ENCODE measurements at places on chromosomes 4 and X.

DNA sequence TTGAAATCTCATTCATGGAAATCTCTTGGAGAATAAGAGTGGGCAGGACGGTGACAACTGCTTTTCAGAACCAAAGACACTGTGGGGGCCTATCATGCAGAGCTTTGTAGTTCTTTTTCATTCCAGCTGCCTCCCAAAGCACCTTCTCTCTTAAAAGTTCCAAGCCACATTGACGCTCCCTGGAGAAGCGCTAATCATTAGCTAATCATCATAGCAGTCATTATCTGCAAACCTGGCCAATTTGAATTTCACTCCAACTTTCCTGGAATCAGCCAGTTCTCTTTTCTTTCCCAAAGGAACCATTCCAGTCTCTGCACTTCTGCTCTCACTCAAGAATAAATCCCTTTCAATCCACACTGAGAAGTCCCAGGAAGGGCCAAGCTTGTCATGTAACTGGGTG is 1144.1 kb upstream of the IGFBP7 start:
- no peak for ATAC-seq

GRCh38 chr4:104907991-104908390 is 238.7 kb upstream of the TET2 start:
- no peak for ATAC-seq

DNA sequence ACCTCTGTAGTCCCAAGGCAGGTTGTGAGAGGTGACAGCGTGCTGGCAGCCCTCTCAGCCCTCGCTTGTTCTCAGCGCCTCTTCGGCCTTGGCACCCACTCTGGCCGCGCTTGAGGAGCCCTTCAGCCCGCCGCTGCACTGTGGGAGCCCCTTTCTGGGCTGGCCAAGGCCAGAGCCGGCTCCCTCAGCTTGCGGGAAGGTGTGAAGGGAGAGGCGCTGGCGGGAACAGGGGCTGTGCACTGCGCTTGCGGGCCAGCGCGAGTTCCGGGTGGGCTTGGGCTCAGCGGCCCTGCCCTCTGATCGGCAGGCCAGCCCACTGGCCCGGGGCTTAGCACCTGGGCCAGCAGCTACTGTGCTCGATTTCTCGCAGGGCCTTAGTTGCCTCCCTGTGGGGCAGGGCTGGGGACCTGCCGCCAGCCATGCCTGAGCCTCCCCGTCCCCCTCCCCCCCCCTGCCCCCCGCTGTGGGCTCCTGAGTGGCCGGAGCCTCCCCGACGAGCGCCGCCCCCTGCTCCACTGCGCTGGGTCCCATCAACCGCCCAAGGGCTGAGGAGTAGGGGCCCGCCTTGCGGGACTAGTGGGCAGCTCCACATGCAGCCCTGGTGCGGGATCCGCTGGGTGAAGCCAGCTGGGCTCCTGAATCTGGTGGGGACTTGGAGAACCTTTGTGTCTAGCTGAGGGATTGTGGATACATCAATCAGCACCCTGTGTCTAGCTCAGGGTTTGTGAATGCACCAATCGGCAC is 347.6 kb downstream of the KLHL13 start:
- no peak for ATAC-seq

DNA sequence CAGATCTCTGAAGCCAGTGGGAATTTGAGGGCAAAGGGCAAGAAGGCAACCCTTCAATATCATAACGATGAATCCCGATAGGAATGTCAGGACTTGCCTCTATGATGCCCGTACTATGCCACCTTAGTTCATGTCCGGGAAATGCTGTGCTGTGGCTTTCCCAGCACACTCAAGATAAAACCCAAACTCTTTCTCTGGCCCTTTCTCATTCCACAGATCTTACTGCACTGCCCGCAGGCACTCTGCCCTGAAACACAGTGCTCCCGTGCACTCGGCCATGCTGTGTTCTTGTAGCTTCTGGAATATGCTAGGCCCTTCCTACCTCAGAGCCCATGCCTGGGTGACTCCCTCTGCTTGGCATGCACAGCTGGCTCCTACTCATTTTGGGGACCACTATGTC is 26.3 kb downstream of the SORCS2 start:
- no peak for ATAC-seq

DNA sequence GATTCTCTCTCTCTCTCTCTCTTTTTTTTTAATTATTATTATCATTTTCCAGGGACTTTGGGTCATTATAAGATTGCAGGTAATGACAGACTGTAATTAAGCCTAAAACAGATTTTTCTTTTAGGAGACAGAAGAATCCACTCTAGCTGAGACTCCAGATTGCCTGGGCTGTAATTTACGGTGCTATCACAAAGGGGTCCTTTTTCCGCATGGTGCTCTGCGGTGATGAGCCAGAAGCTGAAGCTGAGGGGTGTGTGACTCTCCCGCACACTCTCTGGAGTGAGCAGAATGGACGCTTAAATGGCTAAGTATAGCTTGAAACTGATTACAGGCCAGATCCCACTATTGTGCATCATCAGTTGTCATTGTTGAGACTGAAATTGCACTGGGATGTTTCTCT is 50.0 kb downstream of the LGI2 start:
- no peak for ATAC-seq

- no peak for ATAC-seq
Observed at GRCh38 chrX:43969504-43970501, 3.4 kb downstream of the NDP start.

GRCh38 chrX:107713543-107714205 is 61.9 kb downstream of the TSC22D3 start:
- no peak for ATAC-seq

DNA sequence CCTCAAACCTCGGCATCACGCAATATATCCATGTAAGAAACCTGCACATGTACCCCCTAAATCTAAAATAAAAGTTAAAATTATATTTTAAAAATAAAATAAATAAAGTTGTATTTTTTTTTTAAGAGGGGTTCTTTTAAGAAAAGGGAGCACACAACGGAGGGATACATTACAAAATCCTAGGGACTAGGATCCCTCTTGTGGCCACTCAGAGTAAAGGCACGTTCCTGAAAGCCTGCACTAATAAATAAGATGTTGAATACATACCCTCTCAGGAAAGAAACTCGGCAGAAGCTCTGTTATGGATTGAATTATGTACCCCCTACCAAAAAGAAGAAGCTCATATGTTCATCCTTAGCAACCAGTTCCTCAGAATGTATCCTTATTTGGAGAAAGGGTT is 50.9 kb upstream of the PRDX4 start:
- ATAC-seq, result no peak

GRCh38 chrX:63434665-63435064 is 83.5 kb upstream of the SPIN4 start:
- no peak for ATAC-seq

- no peak for ATAC-seq
Observed at GRCh38 chrX:114065577-114066223, 518.2 kb upstream of the HTR2C start.

- ATAC-seq, result no peak
Observed at GRCh38 chrX:35743331-35743730, 54.8 kb upstream of the MAGEB16 start.

GRCh38 chrX:100710816-100711215 is 21.1 kb downstream of the SYTL4 start:
- ATAC-seq, result no peak

- no peak for ATAC-seq
Observed at GRCh38 chr4:120466429-120466828, 399.8 kb upstream of the MAD2L1 start.

DNA sequence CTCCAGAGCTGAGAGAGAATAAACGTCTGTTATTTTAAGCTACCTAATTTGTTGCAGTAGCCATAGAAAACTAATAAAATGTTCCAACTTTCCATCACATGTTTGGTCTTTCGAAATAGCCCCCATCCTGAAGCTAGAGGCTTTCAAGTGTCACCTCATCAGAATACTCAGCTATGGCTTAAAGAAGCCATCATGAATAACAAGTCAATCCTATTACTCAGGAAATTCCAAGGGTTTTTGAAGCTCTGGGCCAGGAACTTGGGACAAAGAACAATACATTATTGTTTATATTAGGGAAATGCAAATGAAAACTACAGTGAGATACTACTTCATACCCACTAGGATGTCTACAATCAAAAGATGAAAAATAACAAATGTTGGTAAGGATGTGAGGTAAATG is 42.2 kb downstream of the TBCK start:
- ATAC-seq, result no peak

DNA sequence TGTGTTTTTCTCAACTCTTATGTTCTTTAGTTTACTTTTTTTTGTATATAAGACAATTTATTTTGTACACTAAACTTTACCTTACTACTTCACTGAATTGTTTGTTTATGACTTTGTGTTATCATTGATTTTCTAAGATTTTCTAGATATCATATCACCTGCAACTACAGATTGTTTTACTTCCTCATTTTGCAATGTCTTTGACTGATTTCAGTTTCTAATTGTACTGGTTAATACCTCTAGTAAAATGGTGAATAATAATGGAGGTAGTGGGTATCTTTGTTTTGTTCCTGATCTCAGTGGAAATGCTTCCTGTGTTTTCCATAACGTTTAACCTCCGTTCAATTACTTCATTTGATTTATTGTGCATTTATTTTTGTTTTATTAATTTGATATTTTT is 490.2 kb downstream of the TLL1 start:
- no peak for ATAC-seq

- ATAC-seq, result peak; percentile 25
Observed at GRCh38 chr4:146274774-146275173, 60.4 kb downstream of the REELD1 start.

GRCh38 chr4:26687728-26688127 is 103.8 kb downstream of the TBC1D19 start:
- ATAC-seq, result no peak

DNA sequence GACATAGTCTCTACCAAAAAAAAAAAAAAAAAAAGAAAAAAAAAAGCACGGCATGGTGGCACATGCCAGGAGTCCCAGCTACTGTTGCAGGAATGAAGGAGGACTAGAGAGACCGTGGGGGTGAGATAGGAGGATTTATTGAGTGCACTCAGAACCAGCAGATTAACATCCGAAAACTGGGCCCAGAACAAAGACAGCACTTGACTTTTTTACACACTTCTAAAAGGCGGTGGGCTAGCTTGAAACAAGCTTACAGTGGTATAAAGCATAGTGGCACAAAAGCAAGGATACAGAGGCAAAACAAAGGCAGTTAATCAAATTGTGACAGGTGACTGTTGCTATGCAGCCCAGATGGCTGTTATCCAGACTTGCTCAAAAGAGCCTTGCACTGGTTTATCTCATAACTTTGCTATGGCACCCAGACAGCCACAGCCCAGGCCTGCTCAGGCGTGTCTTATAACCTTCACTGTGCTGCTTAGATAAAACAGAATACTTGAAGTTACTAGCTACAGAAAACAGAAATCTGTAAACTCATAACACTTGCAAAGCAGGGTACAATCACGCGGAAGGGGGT is 9.9 kb upstream of the PI4K2B start:
- ATAC-seq, result no peak

- no peak for ATAC-seq
Observed at GRCh38 chr4:105683038-105683437, 25.5 kb downstream of the INTS12 start.

DNA sequence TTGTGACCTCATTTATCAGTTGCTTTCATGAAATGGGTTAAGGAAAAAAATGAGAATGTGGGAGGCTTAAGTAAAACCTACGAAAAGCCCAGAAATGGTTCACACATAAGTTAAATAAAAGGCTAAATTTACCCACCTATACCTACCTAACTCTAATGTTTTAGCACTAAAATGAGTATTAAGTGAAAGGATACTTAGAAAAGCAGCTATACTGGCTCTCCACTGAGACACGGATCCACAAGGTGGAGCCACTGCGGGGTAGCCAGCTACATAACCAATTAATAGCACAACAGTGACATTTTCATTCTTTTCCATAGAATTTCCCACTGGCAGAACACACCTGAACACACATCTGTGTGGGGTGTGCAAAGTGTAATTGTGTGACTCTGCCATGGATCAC is 101.9 kb downstream of the MAML3 start:
- ATAC-seq, result no peak

- no peak for ATAC-seq
Observed at GRCh38 chr4:147863808-147864472, 132.1 kb downstream of the ARHGAP10 start.

GRCh38 chr4:85806334-85806733 is 331.4 kb downstream of the ARHGAP24 start:
- no peak for ATAC-seq

DNA sequence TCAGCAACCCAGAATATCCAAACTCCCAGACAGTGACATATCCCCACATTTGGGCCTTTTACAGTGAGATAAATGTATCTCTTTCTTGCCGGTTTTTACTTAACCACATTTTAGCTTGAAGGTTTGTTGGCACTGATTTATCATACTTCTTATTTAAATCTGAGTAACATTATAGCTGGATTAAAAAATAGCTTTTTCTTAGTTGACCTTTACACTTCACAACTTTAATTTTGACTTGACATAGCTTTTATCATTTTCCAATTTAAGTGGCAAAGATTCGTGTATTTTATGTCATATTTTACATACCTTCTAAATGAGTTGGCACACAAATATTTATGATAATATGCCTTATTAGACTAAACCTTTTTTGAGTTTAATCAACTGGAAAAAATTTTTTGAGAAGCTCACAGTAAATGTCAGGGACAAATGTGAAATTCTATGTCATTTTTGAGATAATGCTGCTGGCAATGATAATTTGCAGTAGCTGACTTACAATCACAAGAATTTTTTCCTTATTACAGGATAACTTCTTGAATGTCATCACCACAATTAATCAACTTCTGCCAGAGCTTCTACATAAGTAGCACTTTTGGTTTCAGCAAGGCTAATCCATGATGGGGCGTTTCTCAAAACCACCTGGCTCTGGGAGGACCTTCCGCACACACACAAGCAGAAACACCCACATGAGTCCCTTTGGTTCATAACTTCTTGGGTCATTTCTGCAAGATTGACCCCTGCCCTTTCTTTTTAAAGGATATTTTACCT is 80.3 kb downstream of the SYTL5 start:
- no peak for ATAC-seq

DNA sequence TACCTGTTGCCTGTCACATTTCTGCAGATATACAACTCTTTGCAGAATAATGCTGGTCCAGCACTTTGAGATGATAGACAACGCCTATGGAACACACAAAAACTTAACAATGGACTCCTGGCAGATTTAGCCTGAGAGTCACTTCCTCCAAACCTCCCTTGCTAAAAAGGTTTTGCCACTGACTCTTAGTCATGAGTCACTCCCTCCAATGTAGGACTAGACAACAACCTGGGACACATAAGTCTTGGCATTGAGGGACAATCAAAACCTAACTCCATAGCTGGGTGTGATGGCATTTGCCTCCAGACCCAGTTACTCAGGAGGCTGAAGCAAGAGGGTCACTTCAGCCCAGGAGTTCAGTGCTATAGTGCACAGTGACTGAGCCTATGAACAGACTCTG is 22.0 kb upstream of the EIF4E start:
- ATAC-seq, result no peak

DNA sequence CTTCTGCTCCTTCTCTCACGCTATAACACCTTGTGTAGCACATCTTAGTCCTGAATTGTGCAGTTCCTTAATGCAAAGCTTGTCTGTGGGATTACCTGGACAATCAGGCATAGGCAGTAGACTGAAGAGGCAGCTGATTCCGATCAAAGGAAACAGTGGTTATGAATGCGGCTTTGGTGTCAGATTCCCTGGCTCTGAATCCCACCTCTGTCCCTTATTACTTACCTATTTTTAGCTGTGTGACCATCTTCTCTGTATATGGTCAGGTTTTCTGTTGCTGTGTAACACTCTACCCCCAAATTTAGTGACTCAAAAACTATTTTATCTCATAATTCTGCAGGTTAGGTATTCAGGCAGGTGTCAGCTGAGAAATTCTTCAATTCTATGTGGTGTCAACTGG is 3.2 kb downstream of the ZBTB49 start:
- no peak for ATAC-seq

GRCh38 chrX:41665686-41666085 is 23.1 kb upstream of the GPR34 start:
- no peak for ATAC-seq

All from activated T-helper 17 cell treated with anti-CD3 and anti-CD28 coated beads, Interleukin-2, amount 50 U/mL, for 72 hours (primary cell).